Stimulated activated CD8-positive, alpha-beta memory T cell treated with anti-CD3 and anti-CD28 coated beads, Interleukin-2, amount 100 ng/mL, for 1 hour (primary cell): ENCODE measurements at places on chromosomes 6 and 20.

- DNase-seq, result no peak
Observed at GRCh38 chr6:119446115-119446554, 96.6 kb upstream of the MAN1A1 start.

GRCh38 chr20:24146231-24146634 lies 157.7 kb upstream of the GGTLC1 start:
- no peak for DNase-seq

DNA sequence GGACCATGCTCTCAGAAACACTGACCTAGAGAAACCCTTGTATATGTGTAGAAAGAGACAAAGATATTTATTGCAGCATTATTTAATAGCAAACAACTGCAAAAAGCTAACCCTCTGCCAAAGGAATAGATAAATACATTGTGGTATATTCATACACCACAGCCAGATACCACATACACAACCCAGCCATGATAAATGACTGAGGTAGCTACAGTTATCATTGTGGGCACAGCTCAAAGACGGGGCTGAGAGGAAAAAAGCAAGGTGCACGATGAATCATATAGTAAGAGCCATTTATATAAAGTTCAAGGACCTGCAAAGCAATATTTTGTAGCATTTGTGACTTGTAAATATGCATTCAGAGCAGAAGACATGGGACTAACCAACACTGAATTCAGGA lies 30.8 kb downstream of the RSPO4 start:
- DNase-seq, result no peak

- DNase-seq, result no peak
Observed at GRCh38 chr6:109383438-109383940, 1.2 kb upstream of the CD164 start.

GRCh38 chr20:62560162-62560561 lies 82.1 kb upstream of the SLCO4A1 start:
- DNase-seq, result no peak

GRCh38 chr6:6980999-6981597 lies 126.7 kb upstream of the RREB1 start:
- no peak for DNase-seq

DNA sequence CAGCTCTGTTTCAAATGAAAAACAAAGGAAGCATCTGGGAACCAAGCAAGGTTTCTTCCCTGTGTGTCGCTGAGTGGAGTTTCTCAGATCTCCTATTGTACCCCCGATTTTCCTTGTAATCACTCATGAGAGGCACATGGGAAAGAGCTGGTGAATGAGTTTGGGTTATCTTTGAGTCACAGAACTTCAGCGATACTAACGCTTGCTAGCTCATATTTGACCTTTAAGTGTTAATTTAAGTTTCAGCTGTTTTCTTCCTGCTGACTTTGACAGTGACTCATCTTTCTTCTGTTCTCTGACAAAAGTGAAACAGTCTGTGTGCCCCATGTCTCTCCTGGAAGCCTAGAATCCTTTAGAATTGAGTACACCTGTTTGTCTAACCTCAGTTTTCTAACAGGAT lies 261.1 kb upstream of the RGS17 start:
- no peak for DNase-seq

- no peak for DNase-seq
Observed at GRCh38 chr20:6519556-6519955, 247.9 kb upstream of the BMP2 start.

DNA sequence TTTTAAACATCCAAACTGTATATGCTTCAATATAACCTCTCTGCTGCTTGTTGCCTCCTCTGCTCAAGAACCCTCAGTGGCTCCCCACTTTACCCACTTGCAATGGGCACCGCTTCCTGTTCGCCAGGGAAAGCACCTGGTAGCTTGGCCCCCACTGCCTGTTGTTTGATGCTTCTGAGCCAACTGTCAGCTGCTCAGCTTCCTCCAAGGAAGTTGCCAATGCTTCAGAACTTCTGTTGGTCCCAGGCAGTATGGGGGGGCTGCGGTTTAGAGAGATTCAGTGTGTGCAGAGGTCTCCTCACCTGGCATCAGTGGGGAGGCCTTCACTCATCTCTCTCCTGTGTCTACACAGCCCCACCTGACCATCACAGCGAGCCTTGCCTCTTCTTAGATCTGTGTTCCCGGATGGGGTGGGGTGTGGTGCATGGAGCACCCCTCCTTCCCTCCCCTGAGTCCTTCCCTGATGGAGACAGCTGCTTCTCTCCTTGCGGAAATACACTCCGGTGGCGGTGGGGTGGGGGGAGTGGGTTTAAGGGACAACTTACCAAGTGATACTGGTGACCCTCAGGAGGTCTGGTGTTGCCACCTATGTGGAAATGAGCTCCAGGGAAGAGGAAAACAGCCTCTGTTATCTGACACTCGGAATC lies 308.1 kb downstream of the CDH26 start:
- no peak for DNase-seq

DNA sequence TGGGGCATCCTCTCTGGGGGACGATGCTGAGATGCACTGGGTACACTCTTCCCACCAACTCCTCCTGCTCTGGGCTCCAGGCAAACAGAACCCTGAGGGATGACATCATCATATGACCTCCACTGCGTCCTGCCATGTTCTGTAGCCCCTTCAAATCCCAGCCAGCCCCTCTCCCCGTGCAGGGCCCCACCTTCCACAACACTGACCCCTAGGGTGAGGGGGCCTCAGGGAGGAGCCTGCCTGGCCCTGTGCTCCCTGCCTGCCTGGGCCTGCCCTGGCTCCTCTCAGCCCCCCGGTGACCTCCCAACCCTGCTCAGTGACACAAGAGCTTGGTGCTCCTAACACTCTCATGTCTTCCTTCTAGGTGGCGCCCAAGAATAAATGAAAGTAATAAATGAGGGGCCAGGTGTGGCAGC lies 9.6 kb upstream of the SPDEF start:
- no peak for DNase-seq

GRCh38 chr6:157760589-157761330 lies 62.3 kb upstream of the SNX9 start:
- DNase-seq, result peak; percentile 26

GRCh38 chr20:37308086-37309050 lies 18.9 kb downstream of the MANBAL start:
- no peak for DNase-seq

DNA sequence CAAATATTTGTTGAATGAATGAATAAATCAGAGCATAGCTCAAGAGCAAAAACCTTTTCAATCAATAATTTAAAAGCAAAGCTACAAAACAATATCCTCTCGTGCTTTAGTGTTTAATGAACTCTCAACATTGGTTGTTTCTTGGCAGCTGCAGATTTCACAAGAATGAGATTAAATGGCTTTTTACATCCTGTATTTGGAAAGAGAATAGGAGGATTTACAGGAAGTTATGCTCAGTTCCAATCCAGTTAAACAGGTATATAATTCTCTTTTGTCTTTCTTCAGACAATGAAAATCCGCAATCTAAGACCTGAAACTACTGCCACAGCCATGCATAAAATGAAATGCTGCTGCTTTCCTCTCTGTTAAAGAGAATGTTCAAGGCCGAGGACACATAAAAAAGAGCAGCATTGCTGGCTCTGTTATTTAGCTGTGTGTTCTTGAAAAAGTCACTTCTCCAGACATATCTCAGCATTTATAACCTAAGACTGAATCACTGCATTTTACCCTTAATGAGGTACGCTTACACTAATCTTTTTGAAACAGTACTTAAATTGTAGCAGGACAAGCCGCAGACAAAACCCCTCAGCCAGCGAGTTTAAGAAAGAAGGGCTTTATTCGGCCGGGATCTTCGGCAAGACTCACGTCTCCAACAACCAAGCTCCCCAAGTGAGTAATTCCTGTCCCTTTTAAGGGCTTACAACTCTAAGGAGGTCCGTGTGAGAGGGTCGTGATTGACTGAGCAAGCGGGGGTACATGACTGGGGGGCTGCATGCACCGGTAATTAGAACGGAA lies 3.6 kb downstream of the C6orf52 start:
- DNase-seq, result no peak

DNA sequence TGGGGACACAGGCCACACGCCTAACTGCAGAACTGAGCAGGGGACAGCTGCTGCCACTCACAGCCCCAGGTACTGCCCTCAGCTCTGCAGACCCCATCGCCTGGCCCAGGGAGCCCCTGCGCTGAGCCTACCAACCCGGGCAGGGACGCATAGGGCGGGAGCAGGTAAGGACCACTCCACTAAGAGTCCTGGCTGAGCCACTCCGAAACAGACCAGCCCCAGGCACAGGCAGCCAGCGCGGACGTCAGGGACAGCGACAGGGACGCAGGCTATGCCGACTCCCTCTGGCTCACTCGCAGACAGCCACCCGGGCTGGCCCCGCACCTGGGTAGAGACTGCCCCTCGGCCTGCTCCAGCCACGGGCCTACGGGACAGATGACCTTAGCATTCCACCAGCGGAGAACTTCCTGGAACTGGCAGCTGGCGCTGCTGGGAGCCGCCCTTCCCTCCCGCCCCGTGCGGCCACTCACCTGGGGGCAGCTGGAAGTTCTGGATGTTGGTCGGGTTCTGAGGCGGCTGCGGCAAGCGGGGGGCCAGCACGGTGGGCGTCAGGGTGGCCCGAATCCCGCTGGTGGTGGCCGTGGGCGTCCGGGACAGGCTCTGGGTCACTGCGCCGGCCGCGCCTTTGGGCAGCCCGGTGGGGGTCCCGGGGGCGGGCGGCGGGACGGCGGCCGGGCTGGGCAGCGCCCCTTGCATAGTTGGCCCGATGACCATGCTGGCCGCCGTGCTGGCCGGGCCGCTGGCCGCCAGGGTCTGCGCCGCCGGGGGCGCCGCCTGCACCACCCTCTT lies 1.5 kb downstream of the TAF4 start:
- DNase-seq, result no peak

DNA sequence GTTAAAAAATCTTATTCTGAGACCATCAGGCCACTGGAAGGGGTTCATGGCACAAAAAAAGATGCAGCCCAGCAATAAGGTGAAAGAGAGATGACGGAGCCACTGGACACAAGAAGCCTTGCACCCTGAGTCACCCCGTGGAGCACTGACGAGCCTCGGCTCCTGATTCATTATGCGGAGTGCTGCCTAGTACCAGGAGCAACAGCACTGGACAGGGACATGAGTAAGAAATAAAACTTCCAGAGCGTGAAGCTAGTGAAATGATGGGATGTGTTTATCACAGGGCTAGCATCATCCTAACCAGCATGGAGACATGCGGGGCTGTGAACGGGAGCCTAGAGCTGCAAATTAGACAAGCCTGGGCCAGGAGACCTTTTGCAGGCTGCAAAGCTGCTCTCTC lies 53.3 kb downstream of the RNASET2 start:
- no peak for DNase-seq

GRCh38 chr20:46137816-46138215 lies 19.7 kb downstream of the CD40 start:
- DNase-seq, result no peak

GRCh38 chr6:36142971-36143838 lies 12.9 kb downstream of the MAPK13 start:
- no peak for DNase-seq

DNA sequence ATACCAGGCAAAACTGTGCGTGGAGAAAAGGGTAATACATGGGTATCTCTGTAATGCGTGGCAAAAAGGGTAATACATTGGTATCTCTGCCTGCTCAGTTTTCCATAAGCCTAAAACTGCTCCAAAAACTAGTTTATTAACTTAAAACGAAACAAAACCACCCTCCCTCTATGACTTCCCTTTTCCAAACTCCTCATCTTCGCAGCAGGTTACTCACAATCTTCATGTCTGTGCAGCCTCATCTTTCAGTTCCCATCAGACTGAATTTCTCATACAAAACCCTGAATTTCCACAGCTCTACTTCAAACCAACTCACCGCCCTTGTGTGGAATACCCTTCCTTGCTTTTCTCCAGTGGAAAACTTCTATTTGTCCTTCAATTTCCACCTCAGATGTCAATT lies 199.4 kb downstream of the PHACTR1 start:
- DNase-seq, result no peak

GRCh38 chr6:33860706-33861474 lies 57.1 kb upstream of the MLN start:
- no peak for DNase-seq

DNA sequence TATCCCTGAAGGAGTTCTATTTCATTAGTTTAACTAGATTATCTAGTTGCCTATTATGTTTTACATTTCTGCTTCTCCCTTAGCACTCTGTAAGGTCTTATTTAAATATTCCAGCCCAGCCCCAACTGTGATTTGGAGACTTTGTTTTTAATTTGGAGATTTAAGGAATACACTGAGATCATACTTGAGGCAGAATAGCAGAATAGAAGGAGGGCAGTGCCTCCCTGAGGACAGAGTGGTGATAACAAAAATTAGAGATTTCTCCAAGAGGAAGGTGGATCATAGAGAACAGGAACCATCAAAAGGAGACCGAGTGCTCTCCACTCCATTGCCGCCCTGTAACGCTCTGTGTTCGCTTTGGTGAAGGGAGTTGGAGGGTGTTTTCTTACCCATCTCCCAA lies 14.8 kb upstream of the CD164 start:
- DNase-seq, result no peak

DNA sequence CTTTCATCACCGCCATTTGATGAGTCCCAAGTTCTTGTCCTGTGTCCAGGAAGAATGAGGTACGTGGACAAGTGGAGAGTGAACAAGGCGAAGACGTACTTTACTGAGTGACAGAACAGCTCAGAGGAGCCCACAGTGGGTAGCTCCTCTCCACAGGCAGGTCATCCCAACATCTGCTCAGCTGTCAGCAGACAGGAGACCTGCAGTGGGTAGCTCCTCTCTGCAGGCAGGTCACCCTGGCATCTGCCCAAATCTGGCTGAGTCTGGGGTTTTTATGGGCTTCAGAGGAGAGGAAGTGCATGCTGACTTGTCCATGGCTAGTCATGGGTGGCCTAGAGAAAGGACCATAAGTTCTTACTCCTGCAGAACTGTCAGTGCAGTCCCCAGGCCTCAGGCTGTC lies 32.7 kb upstream of the PDYN start:
- no peak for DNase-seq

- DNase-seq, result no peak
Observed at GRCh38 chr6:39389484-39389767, 66.9 kb upstream of the KCNK16 start.

DNA sequence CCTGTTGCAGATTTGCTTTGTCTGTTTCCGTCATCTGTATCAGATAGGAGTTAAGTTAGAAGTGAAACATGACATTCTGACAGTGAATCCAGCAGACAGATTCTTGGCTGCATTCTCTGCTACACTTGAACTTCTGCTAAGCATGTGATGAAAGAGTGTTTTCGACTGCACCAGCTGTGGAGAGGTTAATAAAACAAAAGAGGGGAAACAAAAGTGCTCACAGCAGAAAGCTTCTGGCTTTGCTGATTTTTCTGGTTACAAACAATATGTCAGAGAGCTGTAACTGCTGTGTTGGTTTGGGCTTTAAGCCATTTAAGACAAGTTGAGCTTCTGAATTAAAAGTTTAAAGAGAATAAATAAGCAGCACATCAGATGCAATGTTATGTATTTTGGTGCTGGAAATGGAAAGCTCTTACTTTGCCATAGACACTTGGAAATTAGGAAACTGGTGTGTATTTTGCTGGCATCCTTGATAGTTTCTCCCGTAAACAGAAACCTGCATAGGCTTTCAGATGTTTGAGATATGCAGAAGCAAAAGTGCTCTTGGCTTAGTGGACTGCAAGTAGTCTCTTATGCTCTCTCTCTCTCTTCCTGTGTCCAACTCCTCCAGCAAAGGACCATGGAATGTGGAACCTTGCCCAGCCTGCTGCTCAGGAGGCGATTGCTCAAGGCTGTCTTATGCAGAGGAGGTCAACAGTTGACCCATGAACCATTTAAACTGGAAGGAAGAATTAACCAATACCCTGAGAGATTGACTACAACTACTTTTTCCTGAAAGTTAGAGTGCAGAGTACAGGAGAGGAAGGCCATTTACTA lies 104.9 kb downstream of the RPS12 start:
- DNase-seq, result no peak

- no peak for DNase-seq
Observed at GRCh38 chr20:33119725-33120720, 40.6 kb downstream of the BPIFB4 start.
